Esophagus squamous epithelium (tissue), 5 donors: ENCODE measurements at places on chromosomes 13 and 19. TPM values are rescaled to one million over a fixed set of nuclear protein-coding genes. Genes with fewer than 3 reads are reported as not detected.

Gene ZNF329
- total RNA-seq: 3.6 TPM

Gene LSM7
- 105 TPM for total RNA-seq

Gene LAIR2
- total RNA-seq: not detected

Gene ALOX5AP
- total RNA-seq: 5.0 TPM

Gene MYBPC2
- total RNA-seq: not detected
